CD4-positive, alpha-beta T cell (primary cell): ENCODE measurements at places on chromosomes 4 and X.

GRCh38 chrX:22950269-22951266 lies 49.2 kb upstream of the DDX53 start:
- DNase-seq = no peak

DNA sequence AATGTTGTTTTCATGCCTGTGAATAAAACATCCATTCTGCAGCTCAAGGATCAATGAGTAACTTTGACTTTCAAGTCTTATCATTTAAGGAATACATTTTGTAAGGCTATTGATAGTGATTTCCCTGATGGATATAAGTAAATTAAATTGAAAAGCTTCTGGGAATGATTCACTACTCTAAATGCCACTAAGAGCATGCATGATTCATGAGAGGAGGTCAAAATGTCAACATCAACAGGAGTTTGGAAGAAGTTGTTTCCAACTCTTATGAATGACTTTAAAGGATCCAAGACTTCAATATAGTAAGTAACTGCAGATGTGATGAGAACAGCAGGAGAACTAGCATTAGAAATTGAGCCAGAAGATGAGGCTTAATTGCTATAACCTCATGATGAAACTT lies 1487.3 kb downstream of the PCDH7 start:
- DNase-seq = no peak

GRCh38 chrX:114611018-114611619 lies 27.2 kb downstream of the HTR2C start:
- DNase-seq = no peak

- DNase-seq = no peak
Measured at GRCh38 chr4:1199556-1200331, 27.4 kb upstream of the SPON2 start.

GRCh38 chrX:53483838-53484405 lies 49.8 kb upstream of the HSD17B10 start:
- no peak for DNase-seq

DNA sequence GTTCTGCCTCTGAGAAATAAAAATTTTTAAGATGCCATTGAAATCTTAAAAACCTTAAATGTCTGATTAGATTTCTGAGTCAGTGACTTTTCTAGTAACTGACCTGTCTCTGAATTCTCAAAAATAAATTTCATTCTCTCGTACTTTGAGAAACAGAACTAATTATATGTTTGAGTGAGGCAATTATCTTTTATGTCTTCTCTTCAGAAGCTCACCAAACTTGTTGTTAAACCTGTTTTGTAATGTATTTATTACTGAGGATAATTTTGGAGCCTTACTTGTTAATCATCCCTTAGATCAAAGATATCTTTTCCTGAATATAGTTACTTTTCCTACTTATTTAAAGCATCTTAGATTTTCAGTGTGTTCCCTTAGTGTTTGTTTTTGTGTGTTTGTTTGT lies 64.5 kb upstream of the MMAA start:
- DNase-seq = no peak

- DNase-seq = no peak
Measured at GRCh38 chrX:30620125-30620524, 33.1 kb upstream of the GK start.

- DNase-seq = no peak
Measured at GRCh38 chr4:9820343-9820742, 38.9 kb downstream of the DRD5 start.

DNA sequence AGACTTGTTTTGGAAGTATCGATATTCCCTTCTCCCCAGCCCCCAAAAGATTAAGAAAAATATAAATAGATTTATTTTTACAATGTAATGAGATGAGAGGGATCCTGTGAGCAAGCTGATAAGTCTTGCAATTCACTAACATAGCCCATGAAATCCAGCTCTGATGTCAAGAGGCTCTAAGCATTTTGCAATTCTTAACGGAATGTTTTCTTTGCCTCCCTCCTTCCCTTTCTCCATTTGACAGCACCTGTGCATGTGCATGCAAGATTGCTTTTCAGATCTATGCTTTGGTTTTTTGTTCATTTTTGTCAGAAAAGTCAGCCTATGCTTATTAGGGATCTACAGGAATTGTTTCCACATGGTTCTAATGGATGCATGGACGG lies 169.9 kb downstream of the SLIT2 start:
- DNase-seq = no peak

DNA sequence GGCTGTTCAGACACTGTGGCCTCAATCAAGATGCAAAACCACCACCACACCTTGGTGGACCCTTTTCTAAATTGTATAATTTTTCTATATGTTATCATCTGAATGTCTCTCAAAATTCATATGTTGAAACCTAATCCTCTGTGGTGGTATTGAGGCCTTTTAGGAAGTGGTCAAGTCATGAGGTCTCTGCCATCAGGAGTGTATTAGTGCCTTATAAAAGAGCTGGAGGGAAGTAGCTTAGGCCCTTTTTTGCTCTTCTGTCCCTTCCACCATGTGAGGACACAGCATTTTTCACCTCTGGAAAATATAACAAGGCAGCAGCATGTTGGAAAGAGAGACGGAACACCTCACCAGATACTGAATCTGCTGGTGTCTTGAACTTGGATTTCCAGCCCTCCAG lies 30.5 kb upstream of the DKK2 start:
- DNase-seq = no peak

- no peak for DNase-seq
Measured at GRCh38 chr4:98528882-98529281, 129.5 kb downstream of the TSPAN5 start.
